ENCODE measurements at places on chromosomes 7 and 10. TPM values are rescaled to one million over a fixed set of nuclear protein-coding genes. Genes with fewer than 3 reads are reported as not detected.

GRCh38 chr10:90066435-90066834, 365.0 kb downstream of the KIF20B start:
- peaks cover 2% of the 10 kb centered on the region for H3K4me1 ChIP-seq
- no peak overlapping the region for H3K4me3 ChIP-seq
- H3K27me3 ChIP-seq = no peaks in the 10 kb centered on the region
- H3K36me3 ChIP-seq = no peaks in the 10 kb centered on the region

HGF gene
- not detected for total RNA-seq

ESYT2 gene
- total RNA-seq = 30.0 TPM

CTAGE4 gene
- total RNA-seq = 6.9 TPM

- no peak overlapping the region for H3K4me3 ChIP-seq
- no peaks in the 10 kb centered on the region for H3K36me3 ChIP-seq
- no peaks in the 10 kb centered on the region for H3K4me1 ChIP-seq
- DNase-seq = no peak
- H3K27ac ChIP-seq = no peak overlapping the region
Measured at GRCh38 chr7:150731916-150732315, 5.3 kb upstream of the GIMAP5 start.

All from progenitor cell of endocrine pancreas (in vitro differentiated cells).